ENCODE measurements at places on chromosomes 11 and 22. TPM values are rescaled to one million over a fixed set of nuclear protein-coding genes. Genes with fewer than 3 reads are reported as not detected.

OR5P2 gene
- not detected for total RNA-seq

PLAAT5 gene
- total RNA-seq, result 1.1 TPM

DNA sequence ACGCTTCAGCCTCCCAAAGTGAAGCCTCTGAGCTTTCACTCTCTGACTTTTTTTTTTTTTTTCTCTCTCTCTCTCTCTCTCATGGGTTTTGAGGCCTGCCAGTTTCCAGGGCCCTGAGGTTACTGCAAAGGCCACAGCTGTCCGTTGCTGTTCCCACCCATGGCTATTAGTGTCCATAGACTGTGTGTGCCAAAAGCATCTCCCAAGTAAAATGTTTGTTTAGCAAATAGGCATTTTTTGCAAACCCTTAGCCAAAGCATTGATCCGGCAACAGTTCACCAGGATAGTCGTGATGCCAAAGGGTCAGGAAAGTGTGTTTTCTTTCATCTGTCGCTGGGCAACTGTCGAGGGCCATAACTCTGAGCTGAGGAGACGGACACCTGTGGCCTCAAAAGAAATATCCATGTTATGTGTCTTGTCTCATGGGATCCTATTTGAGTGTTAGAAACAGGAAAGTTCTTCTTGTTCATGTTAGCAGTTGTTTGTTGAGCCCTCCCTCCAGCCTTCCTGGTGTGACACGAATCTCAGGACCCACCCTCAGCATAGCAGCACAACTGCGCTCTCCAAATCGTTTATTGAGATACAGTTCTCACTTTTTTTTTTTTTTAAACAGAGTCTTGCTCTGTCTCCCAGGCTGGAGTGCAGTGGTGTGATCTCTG lies 18.4 kb downstream of the FADS2 start:
- no peak for DNase-seq

SCGB1D2 gene
- total RNA-seq, result not detected

TST gene
- 35.7 TPM for total RNA-seq

DNA sequence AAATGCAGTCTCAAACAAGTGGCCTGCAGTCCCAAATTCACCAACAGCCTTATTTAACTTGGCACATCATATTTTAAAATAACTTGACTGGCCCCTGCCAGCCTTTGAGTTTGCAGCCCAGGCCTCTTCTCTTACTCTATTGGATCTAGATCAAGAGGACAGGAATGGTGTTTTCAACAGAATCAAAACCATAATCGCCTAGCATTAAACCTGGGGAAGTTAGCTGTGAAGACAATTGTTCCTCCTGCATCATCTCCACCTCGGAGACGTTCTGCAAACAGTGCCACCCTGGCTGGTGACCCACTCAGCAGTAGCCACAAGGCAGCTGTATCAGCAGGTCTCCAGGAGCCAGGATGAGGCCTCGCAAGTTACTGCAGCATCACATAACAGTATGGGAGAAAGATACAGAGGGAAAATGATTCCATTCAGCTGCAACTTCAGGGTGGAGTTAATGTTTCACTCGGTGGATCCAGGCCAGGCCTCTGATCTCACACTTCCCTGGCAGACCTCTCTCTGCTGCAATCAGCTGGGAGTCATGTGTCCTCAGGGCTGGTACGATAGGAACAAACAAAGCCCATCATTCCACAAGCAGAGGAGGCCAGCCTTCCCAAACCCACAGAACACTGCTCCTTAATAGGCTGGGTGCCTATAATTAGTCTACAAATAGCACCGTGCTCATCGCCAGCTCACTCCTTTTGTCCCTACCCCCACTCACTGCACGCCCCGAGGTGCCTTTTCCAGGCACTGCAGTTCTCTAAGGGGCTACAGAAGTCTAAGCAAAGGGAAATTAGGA lies 18.6 kb upstream of the SCN2B start:
- peak; percentile 14 for DNase-seq

DNA sequence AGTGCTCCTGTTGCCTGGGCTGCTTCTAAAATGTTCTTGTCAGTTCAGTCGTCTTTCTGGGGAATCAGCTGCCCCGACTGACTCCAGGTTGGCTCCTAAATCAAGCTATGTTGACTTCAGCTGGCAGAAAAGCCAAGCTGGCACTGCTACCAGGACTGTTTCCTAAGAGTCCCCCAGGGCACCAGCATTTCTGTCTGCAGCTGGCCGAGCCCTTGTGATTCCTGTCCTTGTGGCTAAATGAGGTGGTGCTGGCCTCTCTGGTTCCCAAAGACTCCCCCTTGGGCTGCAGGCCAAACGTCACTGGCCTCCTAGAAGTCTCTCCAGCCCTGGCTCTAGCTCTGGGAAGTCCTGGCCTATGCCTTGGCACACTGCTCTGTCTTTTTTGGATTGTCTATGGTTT lies 31.1 kb downstream of the GRAMD1B start:
- DNase-seq, result no peak

TP53AIP1 gene
- not detected for total RNA-seq

C11orf87 gene
- total RNA-seq, result not detected

KCNK4 gene
- not detected for total RNA-seq

- DNase-seq, result no peak
These were observed 49.9 kb downstream of the SCUBE1 start for GRCh38 chr22:43293259-43293654.

CTR9 gene
- 28.9 TPM for total RNA-seq

MYOD1 gene
- not detected for total RNA-seq

LRRC55 gene
- not detected for total RNA-seq

DNA sequence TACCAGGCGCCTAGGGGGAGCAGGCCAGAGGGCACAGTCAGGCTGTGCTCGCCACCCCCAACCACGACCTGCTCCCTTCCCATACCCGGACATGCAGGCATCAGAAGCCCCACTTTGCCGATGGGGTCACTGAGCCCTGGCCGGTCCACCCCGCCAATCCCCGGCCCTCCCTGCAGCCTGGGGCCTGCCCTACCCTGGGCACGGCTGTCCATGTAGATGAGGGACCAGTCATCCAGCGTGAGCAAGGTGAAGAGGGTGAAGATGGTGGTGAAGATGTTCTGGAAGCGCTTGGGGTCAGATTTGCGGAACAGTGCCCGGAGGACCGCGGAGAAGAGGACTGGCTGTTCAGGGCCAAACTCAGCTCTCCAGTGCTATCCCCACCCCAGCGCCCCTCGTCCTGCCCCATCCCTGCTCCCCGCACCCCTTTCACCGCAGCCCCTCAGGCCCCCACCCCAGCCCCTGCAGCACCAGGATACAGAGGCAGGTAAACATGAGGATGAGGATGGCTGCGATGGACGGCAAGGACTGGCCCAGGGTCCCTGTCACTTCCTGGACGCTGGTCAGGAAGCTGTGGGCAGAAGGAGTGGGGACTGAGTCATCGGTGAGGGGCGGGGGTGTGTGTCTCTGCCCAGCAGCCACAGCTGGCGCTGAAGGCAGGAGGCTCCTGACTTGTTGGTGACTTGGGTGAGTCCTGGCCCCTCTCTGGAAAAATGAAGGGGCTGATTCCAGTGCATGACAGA lies 5.5 kb downstream of the CATSPER1 start:
- DNase-seq, result no peak

- peak; percentile 5 for DNase-seq
These were observed 19.5 kb upstream of the RASSF10 start for GRCh38 chr11:12989428-12990161.

GRCh38 chr11:67118181-67118766 lies 789 bp upstream of the KDM2A start:
- peak; percentile 45 for DNase-seq

GRCh38 chr11:130042093-130042591 lies 27.6 kb upstream of the APLP2 start:
- no peak for DNase-seq

GRCh38 chr22:24875862-24876506 lies 70.0 kb downstream of the SGSM1 start:
- no peak for DNase-seq

MPZL3 gene
- 6.9 TPM for total RNA-seq

- DNase-seq, result peak; percentile 71
These were observed 55.2 kb downstream of the SLC1A2 start for GRCh38 chr11:35363854-35364780.

- no peak for DNase-seq
These were observed 11.9 kb upstream of the PRRG4 start for GRCh38 chr11:32817852-32818183.

SHANK2 gene
- total RNA-seq, result 126 TPM

SERHL2 gene
- total RNA-seq, result not detected

DNA sequence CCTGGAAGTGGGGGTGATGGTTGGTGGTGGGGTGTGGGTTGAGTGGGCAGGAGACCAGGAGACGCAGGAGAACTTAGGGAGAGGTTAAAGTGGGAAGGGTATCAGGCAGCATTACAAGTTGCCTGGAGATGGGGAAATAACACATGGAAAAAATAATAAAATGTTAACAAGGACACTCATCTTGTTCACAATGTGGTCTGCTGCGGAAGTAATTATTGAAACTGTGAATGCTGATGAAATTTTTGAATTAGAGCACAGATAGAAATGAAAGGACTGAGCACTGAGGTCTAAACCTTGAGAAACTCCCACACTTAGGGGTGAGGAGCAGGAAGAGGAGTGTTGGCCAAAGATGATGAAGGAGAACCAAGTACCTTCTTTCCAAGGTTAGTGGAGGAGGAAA lies 346.0 kb upstream of the PLET1 start:
- no peak for DNase-seq

Measured in thyroid gland (tissue), 4 donors.